ENCODE measurements at places on chromosomes 2 and 18.

DNA sequence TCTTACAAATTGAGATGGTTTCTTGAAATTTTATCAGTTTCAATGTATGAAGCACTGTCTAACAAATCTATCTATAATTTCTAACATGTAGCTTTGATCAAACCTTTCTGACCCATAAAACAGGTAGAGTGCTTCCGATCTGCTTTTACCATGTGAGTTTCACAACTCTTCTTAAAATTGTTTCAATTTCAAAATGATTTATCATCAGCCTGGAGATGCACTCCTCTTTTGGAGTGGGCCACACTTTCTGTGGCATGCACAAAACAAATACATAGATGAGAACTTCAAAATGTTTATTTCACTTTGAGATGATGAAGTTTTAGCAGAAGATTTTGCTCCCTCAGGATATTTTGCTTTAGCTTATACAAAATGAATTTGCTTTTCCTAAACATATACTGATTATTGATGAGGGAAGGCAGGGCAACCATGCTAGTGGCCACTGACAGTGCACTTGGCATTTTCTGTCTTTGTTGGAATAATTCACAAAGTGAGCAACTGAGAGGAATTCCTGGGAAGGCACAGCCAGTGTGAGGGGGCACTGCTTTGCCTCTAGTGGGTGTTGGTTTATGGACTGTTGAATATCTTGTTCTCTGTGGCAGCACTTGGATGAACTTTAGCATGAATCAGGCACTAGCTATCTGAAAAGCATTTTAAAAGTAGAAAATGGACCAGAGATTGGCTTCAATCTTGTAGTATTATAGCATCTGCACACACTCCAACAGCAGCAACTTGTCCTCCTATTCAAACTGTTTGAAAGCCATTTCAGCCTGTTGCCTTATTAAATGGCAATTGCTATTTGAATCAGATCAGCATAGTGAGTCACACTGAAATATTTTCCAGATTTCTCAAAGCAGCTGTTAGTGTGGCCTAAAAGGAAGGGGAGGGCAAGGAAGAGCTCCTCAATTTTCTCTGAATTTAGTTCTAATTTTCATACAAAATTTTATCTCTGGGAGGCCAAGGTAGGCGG is 193.2 kb downstream of the CCDC85A start:
- no peak for DNase-seq

DNA sequence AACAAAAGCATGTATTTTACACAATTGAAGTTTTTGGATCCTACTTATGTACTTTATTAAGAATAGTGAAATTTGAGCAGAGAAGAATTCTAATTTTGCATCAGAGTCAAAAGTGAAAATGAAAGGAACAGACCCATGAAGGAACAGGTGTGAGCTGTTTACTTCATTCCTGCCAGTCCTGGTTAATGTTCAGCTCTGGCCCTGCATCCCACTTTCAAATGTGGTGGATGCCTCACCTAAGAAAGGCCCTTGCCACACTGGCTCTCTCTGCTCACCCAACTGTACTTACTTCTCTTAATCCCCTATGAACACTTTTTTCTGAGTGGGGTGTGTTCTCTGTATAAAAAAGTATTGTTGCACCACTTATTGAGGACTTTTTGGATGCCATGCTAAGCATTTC is 22.2 kb downstream of the FAM110C start:
- DNase-seq: no peak

DNA sequence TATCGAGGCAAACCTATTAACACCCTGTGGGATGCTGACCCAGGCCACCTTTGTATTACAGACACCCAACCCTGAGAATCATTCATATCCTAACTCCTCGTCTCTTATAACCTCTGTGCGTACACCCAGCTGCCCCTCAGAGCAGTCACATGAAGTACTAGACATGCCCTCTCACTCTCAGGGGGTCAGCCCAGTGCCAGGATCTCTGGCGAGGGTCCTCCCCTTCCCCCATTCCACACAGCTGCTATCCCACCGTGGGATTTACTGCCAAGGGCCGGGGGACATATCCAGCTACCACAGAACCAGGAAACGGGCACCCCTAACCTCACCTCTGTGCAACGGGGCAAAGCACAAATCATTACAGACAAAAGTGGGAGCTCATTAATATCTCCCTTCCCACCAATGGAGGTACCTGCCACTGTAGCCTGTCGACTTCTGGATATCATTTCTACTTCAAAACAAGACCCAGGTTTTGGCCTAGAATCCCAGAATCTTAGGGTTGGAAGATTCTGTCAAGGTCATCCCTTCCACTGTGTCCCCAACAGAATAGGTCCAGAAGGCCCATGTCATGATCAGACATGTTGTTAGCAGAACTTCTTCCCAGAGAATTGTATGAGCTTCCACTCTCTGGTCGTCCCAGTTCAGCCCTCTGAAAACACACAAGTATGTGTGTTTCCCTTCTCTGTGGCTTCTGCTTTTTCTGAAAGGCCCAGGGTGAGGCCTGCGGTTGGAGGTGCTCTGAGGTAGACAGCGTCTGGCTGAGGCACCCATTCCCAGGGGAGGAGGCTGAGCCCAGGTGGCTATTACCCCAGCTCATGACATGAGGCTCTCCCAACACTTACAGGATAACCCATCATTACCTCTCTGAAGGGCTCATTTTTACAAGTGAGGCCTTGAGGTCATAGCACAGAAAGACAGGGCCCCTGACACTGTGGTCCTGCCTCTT is 1.7 kb downstream of the TMBIM1 start:
- DNase-seq: peak; percentile 59

- DNase-seq: no peak
These were observed 211.8 kb upstream of the RND3 start for GRCh38 chr2:150699218-150699617.

GRCh38 chr2:174003720-174004695 is 38.8 kb upstream of the SP3 start:
- DNase-seq: no peak

Data from T-helper 17 cell (primary cell).